ENCODE measurements at places on chromosomes 3 and 15. TPM values are rescaled to one million over a fixed set of nuclear protein-coding genes. Genes with fewer than 3 reads are reported as not detected.
A peak's percentile ranks its signal among the peaks of the same experiment; 100 is the strongest.

The CILP gene
- polyA plus RNA-seq, result 3.8 TPM

The EIF3J gene
- 132 TPM for polyA plus RNA-seq

The CD200R1 gene
- polyA plus RNA-seq, result 0.53 TPM

The NOX5 gene
- 1.5 TPM for polyA plus RNA-seq

The KLHL40 gene
- not detected for polyA plus RNA-seq

The CLDN11 gene
- 192 TPM for polyA plus RNA-seq

The TMEM158 gene
- 5.2 TPM for polyA plus RNA-seq

The PAK6 gene
- polyA plus RNA-seq, result 6.5 TPM

The PATL2 gene
- polyA plus RNA-seq, result 1.4 TPM

GRCh38 chr3:30098243-30098642, 508.2 kb upstream of the TGFBR2 start:
- DNase-seq, result no peak

- DNase-seq, result no peak
These were observed 36.4 kb downstream of the DNAJB8 start for GRCh38 chr3:128430301-128430700.

GRCh38 chr15:63052961-63053698, 10.6 kb downstream of the TPM1 start:
- DNase-seq, result no peak

DNA sequence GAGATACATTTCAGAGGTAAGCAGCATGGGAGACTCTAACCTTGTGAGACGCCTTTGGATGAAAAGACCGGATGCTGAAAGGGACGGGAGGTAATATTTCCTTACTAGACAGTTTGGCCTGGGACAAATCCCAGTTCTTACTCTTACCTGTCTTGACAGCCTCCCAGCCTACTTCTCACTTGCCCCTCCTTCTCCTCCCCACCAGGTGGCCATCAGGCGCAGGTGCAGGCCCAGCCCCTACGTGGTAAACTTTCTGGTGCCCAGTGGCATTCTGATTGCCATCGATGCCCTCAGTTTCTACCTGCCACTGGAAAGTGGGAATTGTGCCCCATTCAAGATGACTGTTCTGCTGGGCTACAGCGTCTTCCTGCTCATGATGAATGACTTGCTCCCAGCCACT, 6.3 kb downstream of the HTR3D start:
- DNase-seq, result no peak

- DNase-seq, result no peak
These were observed 63.4 kb downstream of the MAP2K5 start for GRCh38 chr15:67605871-67606270.

GRCh38 chr3:81760924-81761903, at the start of gene GBE1:
TSS of gene GBE1 (minus strand) at chr3:81761645. CDS start at chr3:81761517, 128 bp downstream.
- peak; percentile 89 for DNase-seq

DNA sequence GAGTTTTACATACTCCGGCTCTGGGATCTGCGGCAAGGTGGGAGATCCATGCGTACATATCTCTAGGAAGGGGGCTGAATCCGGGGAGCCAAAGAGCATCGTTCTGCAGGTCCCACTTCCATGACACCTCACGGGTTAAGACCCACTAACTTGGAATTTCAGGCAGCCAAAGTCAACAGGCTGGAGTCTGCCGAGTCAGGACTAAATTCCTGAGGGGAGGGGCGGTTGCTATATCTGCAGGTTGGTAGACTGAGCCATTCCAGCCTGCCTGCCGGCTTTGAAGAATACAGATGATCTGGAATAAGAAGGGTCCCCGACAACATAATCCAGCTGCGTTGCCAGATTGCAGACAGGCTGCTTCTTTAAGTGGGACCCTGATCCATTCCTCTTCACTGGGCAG, 65.4 kb upstream of the PEX5L start:
- no peak for DNase-seq

DNA sequence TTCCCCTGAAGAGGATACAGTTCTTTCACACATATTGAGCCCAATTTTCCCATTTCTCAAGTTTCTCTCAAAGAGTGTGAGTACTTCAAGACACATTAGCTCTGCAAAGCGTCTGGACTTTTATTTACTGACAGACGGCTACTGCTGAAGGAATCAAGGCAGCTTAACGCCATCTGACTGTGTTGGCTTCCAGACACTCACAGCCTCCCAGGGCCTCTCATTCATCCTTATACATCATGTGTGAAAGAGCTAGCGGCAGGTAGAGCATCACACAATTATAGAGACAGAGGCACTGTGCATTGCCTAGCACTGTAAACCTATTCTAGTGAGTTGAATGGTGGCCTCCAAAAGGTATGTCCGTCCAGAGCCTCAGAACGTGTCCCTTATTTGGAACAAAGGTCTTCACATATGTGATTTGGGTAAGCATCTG, 284.1 kb upstream of the STT3B start:
- no peak for DNase-seq

GRCh38 chr15:42138968-42139386, 17.5 kb downstream of the PLA2G4F start:
- no peak for DNase-seq

- DNase-seq, result no peak
These were observed 53.8 kb upstream of the SPPL2A start for GRCh38 chr15:50819344-50819743.

DNA sequence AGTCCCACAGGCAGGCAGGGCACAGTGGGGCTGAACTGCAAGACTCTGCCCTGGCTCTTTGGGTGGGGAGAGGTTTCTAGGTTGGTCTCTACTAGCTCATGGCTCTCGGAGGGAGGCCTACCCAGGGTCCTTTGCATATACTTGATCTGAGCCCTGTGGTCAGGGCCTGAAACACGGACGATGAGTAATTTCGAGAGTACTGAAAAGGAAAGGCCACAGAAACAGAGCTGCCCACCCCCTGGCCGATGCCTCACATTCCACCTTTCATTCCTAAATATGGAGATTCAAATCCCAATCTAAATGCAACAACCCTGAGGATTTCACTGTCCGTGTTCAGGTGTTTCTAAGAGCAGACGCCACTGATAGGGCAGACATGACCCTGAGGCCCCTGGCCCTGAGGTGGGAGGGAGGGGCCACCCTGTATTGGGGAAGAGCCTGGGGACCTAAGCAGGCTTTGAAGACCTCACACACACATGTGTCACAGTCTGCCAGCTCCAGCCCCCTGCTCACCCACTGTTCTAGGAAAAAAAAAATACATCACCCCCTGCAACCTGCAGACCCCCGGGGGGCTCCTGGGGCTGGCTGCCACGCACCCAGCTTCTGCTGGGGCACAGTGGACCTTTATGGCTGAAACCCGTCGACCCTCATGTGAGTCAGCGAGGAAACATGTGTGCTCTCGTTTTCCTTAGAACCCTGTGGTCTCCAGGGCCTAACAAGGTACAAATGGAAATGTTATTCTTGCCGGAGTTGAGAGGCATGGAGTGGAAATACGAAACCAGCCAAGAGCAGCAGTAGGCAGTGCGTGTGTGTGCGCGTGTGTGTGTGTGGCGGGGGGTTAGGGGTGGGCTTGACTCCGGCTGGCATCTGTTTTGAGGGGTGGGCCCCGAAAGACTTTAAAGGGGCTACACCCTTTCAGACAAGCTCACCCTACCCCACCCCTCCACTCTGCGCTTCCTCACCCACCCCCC, 112.7 kb downstream of the CHSY1 start:
- no peak for DNase-seq

DNA sequence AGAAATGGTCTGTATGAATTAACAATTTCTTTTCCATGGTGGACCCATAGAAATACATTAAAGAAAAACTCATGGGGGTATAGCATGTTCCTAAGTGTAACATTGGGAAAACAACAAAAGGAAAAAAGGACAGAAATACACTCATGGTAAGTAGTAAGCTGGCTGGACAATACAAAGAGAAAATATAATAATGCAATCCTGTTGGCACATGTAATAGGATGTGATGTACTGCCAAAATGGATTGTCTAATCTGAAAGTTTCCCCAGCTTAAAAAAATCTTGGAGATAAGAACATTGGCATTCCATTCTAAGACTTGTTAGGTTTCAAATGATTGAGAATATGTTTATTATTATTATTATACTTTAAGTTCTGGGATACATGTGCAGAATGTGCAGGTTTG, 128.1 kb downstream of the MBNL1 start:
- DNase-seq, result no peak

Data from left kidney (tissue), 8 donors.